Skeletal muscle cell (primary cell): ENCODE measurements at places on chromosomes 7 and 10.

DNA sequence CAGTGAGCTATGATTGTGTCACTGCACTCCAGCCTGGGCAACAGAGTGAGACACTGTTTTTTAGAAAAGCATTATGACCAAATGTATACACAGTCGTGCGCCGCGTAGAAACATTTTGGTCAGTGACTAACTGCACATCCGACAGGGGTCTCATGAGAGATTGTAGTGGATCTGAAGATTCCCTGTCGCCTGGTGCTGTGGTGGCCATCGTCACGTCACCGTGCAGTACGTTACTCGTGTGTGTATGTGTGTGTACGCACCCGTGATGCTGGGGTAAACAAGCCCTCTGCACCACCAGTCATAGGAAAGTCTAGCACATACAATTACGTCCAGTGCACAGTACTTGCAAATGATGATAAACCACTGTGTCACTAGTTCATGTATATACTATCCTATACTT lies 109.4 kb downstream of the ELFN1 start:
- DNase-seq: no peak

DNA sequence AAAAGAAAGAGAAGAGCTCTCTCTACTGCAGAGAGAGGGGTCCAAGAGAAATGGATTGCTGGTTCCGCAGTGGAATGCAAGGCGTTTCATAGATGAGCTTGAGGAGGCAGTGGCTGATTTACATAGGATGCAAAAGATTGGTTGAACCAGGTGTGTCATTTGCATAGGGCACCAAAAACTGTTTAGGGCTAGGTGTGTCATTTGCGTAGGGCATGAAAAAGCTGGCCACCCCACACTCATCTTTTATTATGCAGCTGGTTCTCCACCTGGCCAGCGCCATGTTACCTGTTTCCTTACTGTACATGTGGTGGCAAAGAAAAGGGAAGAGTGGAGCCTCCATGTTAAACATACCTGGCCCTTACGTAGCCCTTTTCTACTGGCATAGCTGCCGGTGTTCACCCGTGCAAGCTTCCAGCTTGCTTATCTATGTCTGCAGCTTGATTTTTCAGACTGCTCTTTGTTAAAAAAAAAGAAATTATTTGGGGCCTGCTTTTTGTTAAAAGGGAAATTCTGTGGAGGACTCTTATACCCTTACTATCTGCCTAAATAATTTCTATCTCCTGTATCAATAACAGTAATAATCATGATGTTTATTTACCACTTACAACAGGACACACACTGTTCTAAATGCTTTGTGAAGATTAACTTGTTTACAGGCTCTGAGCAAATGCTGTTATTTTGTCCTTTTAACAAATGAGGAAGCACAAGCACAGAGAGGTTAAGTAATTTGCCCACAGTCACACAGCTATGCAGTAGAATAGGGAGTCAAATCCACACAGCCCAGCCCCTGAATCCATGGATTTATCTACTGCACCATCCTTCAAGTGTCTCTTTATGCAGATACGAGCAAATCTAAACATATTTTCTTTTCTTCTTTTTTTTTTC lies 33.3 kb downstream of the CASP7 start:
- no peak for DNase-seq

GRCh38 chr7:121083138-121083789 lies 94.8 kb downstream of the CPED1 start:
- peak; percentile 62 for DNase-seq

DNA sequence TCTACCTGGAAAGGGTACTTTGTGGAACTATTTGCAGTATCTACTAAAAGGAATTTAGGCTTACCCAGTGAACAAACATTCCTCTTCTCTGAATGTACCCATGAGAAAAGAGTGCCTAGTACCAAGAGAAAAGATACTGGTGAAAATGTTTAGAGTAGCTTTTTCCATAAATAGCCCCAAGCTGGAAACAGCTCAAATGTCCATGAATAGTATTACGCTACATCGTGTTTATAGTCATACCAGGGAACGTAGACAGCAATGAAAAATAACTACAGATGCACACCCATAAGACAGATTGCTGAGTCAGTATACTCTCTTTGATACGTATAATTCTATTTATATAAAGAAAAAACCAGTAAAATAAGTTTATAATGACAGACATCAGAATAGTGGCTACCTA lies 285.9 kb downstream of the KLF6 start:
- DNase-seq: no peak

DNA sequence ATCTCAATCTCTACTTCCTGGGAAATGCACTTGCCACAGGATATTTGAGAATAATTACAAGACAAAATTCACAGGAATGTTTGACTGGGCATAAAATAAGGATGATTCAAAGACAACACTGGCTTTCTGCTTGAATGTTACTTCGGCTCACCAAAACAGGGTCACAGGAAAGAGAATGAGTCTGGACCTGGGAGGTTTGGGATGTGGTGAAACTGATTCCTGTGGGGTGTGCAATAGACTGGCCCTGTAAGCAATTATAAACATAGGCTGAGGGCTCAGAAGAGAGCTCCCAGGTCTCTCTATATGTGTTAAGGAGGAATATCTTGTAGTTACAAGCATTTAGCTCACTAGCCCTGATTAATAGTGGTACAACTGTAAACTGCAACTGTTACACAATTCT lies 613.9 kb upstream of the CELF2 start:
- DNase-seq: no peak

DNA sequence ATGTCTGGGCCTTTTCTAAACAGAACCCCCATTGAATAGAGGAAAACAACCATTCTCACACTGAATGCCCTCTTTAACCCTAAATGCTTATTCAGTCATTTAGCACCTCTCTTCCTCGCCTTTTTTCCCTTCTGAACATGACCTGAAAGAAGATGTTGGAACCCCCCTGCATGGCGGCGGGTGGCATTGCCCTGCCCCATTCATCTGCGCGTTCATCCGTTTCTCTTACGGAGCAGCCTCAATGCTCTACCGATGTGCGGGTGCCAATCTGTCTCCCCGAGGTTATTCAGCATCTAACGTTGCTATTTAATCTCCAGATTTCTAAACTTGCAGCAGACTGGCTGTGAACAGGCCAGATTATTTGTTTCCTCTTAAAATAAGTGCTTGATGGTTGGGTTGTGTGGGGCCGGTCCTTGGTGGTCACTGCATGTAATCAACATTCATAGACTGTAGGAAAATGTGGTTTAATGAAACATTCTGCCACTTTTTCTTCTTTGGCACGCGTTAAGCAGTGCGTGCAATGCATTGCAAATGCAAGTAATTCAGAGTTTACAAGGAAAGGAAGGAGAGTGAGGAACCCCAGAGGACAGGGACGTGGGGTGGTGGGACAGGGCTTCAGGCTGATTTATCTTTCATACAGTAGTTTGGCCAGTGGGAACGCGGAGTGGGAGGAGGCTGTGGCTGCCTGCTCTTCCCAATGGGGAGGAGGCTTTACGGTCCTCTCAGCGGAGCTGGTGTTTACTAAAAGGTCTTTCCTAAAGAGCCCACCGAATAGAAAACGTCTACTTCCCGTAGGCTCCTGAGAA lies 286.7 kb downstream of the DPP6 start:
- DNase-seq: no peak

DNA sequence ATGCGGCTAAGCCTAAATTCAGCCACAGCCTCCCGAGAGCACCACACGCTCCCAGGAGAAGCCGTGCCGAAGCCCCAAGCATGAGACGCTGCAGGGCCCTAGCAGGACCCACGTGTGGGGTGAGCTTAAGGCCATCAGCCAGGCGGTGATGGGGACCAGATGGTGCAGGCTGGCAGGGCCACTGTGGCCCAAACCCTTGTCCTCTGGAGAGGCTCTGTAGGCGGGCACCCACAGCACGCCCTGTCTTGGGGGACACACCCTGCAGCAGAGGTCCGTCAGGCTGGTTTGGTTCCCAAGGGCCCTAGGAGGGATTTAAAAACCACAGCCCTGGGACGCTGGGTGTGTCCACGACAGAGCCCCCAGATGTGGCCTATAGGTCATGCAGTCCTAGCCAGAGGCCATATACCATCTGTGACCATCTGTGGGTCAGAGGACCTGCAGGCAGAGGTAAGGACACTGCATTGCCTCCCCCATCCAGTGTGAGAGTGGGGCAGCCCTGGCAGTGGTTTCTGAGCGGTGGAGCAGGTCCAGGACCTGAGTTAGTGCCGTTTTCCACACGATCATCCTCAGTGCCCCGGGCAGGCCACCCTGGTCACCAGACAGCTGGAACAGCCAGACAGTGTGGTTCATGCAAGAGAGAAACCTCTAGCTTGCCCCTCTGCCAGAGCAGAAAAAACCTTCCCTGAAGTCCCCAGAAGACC lies 39.6 kb upstream of the INPP5A start:
- no peak for DNase-seq

DNA sequence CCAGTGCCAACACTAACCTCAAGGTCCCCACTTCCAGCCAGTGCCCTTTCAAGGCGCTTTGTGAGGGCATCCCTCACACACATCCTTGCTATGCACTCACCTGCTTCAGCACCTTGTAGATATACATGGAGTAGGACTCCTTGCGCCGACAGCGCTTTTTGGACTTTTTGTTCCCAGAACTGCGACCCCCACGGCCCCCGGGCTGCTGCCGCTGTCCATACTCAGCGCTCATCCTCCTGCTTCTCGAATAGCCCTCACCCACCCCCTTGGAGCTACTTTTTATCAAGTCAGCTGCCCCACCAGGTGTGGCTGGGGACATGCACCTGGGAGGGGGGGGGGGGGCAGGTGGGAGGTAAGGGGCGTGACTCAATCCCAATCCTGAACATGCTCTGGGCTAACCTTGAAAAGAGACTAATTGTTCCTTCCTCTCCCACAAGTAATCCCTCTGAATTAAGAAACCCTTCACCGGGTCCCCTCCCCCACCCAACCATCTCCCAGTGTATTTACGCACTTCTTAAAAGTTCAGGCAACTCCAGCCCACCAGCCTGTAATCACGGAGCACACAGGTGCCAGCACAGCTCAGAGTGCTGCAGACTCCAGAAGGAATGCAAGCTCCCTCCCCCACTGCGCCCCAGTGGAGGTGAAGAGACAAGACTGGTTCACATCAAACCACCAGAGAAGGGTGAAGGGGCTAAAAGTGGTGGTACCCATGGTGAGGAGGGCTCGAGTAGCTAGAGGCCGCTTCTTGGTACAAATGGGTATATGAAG lies at the start of gene H2BK1:
Gene H2BK1, minus strand, starts transcription at position 402 of the 768 bp plus-strand sequence. Its CDS starts 170 bp downstream, at position 232.
- DNase-seq: no peak

GRCh38 chr10:44195112-44196007 lies 189.5 kb downstream of the CXCL12 start:
- peak; percentile 72 for DNase-seq

GRCh38 chr7:105662998-105663397 lies 81.7 kb upstream of the EFCAB10 start:
- no peak for DNase-seq

GRCh38 chr10:13773043-13773442 lies 186.3 kb downstream of the PRPF18 start:
- no peak for DNase-seq

- DNase-seq: no peak
Observed at GRCh38 chr7:121271916-121272315, 56.9 kb upstream of the WNT16 start.

DNA sequence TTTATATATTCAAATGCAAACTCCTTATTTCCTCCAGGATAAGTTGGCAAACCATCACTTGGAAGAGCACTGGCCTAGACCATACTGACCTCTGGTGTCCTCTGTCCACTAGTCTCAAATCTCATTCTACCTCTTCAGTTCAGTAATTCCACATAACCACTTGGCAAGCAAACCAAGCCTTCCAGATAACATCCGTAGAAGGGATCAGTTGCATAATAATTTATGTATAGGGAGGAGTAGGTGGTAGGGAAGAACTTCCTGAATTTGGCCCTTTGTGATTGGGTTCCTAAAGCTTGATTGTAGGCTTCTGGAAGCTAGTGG lies 55.0 kb downstream of the WAC start:
- DNase-seq: no peak

DNA sequence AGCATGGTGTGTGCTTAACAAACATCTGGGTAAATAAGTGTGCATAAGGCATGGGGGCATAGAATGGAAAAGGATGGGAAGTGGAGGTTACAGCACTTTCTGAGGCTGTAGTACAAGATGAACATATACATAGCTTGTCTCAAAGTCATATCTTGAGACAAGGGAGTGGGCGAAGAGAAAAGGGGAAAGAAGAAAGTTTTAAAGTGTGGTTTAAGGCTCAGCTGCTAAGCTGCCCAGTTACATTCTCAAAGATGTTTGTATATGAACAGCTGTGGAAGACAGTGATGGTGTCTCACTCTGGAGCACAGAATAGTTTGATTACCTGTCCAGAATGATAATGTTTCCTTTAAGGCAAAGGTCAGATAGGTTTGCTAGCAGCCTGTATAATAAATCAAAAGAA lies 61.9 kb upstream of the LANCL2 start:
- no peak for DNase-seq

GRCh38 chr10:105706281-105707026 lies 1065.4 kb downstream of the SORCS3 start:
- DNase-seq: no peak

DNA sequence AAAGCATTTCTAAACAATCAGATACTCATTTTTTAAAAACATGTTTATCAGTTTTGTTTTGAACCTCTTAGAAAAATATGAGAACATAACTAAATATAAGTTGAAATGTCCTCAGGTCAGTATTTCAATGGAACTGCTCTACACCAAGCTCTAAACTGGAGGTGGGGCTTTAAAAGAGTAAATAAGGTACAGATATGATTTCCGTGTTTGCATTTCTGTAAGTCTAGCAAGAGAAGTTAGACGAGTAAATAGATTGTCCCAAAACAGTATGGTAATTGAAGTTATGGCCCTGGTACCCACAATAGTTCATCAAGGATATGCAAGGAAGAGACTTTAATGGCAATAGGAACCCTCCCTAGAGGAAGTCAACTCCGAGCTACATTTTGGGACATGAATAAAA lies 115.1 kb upstream of the AKR1E2 start:
- no peak for DNase-seq

- DNase-seq: peak; percentile 21
Observed at GRCh38 chr7:33591490-33591889, 313.8 kb upstream of the BMPER start.

- no peak for DNase-seq
Observed at GRCh38 chr10:74453169-74453568, 302.1 kb downstream of the ADK start.

DNA sequence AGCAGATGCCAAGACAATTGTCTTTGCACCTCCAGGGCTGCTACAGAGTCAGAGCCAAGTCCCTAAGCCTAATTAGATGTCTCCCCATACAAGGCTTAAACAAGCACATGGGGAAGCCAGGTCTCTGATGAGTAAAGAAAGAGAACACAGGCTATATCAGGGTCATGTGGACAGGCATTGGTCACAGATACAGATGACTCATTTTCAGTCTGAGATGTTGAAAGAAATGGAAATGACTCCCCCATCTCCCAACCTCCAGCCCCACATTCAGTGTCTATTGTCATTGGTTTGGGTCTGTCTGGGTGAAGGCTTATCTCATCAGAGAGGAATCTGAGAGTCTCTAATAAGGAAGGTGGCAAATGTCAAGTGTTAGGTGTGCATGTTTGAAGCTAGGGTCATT lies 290.1 kb upstream of the KIAA1217 start:
- no peak for DNase-seq

DNA sequence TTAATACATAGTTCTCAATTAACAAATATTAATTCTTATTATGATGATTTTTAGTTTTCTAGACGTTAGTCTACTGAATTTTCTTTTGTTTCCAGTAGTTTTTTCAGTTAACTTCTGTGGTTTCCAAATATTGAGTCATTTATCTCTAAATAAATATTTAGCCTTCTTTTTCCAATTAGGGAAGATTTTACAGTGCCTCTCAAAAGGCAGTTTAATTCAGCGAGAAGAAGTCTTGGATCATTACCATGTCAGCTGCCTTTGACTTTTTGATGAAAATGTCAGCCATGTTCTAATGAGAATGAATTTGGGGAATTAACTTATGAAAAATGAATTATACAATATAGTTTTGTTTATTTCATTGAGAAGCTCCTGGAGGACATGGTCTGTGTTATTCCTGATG lies 90.0 kb downstream of the CDK14 start:
- no peak for DNase-seq
